ENCODE measurements at places on chromosomes 4 and X.

DNA sequence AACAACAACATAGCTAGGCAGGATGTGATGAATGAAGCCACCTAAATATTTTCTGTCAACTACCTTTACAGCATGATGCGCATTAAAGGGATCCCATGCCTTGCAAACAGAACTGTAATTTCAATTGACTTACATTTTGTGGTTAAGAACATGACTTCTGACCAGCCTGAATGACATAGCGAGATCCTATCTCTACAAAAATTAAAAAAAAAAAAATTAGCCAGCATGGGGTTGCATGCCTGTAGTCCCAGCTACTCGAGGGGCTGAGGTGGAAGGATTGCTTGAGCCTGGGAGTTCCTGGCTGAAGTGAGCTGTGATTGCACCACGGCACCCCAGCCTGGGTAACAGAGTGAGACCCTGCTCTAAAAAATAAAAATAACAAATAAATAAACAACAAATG is 680.6 kb downstream of the IQCM start:
- DNase-seq = no peak

DNA sequence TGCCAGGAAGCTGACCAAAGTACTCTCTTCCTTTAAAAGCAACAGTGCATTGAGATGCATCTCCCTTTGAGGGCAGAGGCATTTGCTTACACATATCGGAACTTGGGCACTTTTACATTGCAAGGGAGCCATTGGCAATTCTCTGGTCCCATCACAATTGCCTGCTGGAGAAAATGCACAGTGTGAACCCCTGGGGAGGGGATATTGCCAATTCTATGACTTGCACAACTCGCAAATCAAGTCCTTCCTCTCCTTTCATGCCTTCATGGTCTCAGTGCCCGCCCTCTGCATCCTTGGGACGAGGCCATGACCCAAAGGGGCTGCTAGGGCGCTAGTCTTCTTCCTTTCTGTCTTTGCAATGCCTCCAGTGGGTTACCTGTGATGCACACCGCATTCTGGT is 14.9 kb upstream of the PDZD4 start:
- DNase-seq = no peak

DNA sequence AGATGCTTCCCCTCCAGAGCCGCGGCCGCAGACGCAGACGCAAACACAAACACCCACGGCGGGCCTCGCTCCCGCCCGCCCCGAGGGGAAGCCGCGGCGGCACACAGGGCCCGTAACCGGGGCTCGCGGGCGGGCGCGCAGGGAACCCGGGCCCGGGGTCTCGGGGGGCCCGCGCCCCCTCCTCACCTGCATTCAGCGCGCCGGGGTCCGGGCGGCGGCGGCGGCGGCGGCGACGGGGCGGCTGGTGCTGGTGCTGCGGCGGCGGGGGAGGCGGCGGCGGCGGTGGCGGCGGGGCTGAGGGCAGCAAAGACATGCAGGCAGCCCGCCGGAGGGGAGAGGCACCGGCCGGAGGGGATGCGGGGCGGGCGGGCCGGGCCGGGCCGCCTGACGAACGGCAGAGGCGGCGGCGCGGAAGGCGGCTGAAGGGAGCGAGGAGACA is 255 bp upstream of the CNOT6L start:
- DNase-seq = peak; percentile 75

- DNase-seq = no peak
These were observed 69.5 kb downstream of the RTL9 start for GRCh38 chrX:110428144-110428543.

DNA sequence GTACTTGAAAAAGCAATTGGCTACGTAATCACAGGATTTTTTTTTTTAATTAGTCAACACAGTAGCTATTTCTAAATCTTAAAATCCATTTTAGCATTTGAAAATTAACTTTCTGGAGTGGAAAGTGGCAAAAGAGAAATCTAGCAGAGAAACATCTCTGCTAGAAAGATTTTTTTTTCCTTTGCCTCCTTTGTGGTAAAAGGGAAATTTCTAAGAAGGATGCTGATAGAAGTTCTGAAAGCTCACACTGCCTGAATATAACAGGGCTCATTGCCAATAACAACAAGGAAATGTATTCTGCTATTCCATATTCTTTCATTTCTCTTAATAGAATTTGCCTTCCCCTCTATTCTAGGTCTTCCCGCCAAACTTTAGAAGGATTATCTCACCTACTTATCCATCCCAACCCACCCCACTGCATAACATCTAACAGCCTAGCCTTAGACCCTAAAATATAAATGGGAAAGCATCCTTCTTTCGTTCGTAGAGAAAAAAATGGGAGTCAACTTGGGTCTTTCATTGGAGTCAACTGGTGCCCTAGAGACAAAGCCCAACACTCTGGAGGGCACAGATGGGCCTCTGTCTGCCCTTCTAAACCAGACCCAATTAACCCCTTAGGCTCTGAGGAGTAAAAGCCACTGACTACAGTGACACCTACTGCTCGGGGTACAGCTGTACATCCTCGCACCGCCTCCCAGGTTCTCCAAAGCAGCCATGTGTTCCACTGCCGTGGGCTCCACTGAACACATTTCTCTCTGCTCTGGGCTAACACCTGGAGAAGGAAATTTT is 103.9 kb downstream of the MAML3 start:
- peak; percentile 22 for DNase-seq

GRCh38 chrX:6026429-6026828 is 202.2 kb downstream of the NLGN4X start:
- no peak for DNase-seq

- DNase-seq = no peak
These were observed 32.1 kb upstream of the RAPGEF2 start for GRCh38 chr4:159070742-159071141.

GRCh38 chrX:9476810-9477575 is 12.1 kb downstream of the TBL1X start:
- no peak for DNase-seq

GRCh38 chrX:87515836-87516235 is 1.8 kb upstream of the KLHL4 start:
- no peak for DNase-seq
